Fibroblast of skin of right quadriceps (primary cell): ENCODE measurements at places on chromosomes 7 and 10.

DNA sequence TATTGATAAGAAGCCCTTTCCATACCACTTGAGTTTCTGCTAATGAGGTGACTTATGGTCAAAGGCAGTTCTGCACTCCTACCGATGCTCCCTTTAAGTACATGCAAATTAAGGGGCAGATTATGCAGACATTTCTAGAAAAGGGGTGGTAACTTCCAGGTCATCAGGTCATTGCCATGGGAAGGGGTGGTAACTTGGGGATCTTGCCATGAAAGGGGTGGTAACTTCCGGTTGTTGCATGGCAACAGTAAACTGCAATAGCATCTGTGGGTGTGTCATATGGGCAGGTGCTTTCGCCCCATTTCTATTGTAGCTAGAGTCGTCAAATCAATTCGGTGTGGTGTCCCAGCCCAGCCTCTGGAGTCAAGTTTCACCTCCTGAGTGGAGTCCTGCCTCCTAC, 150.9 kb downstream of the UBE2H start:
- DNase-seq, result no peak

DNA sequence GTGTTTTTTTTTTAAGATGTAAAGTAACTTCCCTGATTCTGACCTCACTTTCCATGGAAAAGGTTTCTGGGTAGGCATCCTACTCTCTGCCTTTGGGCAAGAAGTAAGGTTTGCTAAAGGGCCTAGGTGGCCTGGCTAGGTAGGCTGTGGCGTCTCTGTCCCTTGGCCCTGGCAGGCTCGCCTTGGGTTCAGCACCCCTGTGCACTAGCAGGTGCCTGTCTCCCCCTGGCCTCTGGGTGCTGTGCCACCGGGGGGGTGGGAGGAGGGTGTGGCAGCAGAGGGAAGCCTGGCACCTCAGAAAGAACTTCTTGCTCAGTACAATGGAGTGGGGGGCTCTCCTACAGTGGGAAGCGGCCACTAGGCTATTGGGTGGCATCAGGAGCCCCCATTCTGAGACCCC, 14.0 kb downstream of the TECPR1 start:
- no peak for DNase-seq

GRCh38 chr7:17745610-17746009, 194.7 kb downstream of the SNX13 start:
- no peak for DNase-seq

DNA sequence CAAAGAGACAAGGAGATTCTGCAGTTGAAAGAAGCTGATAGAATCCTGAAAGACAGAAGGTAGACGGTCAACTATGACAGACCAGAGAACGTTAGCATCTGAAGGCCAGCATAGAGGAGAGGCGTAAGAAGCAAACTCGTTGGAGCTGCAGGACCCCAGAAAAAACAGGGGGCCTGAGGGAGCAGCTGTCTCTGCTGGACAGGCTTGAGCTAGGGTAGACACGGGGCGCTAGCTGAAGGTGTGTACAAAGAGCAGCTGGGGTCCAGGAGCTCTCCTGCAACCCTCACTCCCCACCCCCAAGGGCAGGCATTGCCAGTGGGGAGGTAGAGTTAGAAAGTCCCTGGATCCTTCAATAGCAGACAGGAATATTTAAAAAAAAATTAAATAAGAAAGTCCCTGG, 14.6 kb upstream of the GDI2 start:
- DNase-seq, result no peak

DNA sequence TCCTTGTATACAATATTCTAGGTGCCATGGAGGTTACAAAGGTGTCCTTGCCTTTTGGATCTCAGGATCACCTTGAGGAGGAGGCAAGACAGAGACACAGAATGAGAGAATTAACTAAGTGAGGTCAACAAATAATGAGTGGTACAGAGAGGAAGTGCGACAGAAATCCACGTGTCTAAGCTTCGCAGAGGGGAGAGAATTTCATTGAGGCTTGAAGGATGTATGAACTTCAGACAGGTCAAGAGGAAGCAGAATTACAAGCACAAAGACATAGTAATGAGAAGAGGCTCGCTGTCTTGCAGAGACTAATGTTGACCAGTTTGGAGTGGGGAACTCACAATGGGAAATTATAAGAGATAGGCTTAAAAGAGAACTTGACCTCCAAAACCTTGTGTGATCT, 308.7 kb downstream of the FRMD4A start:
- DNase-seq, result no peak

- DNase-seq, result no peak
These were observed 61.5 kb upstream of the ELMO1 start for GRCh38 chr7:37510043-37510634.

DNA sequence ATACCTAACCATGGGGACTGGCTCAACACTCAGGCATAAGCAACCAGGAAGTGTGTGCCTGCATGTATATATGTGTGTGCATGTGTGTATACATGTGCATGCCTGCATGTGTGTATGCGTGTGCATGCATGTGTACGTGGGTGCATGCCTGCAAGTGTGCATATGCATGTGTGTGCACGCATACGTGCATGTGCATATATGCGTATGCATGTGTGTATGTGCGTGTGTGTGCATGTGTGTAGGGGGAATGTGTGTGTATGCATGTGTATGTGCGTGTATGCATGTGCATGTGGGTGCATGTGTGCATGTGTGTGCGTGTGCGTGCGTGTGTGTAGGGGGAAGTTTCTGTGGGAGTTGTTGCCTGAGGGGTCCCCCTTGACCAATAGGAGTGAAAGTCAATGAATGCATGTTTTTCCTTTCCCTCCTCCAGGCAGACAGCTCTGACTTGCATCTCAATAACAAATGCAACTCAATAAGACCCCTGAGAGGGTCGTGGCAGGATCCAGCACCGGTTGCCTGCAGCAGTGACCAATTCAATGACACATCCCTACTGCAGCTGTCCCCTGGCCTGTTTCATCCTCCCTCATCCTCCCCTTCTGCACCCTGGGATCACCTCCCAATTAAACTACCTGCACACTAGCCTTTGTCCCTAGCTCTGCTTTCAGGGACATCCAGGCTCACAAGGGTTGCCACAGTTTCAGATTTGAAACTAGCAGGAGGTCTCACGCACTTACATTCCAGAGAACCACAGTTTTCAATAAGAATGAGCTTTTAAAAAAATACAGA, 27.0 kb upstream of the FZD8 start:
- no peak for DNase-seq

GRCh38 chr10:113199459-113199858, 249.4 kb downstream of the TCF7L2 start:
- peak; percentile 50 for DNase-seq

DNA sequence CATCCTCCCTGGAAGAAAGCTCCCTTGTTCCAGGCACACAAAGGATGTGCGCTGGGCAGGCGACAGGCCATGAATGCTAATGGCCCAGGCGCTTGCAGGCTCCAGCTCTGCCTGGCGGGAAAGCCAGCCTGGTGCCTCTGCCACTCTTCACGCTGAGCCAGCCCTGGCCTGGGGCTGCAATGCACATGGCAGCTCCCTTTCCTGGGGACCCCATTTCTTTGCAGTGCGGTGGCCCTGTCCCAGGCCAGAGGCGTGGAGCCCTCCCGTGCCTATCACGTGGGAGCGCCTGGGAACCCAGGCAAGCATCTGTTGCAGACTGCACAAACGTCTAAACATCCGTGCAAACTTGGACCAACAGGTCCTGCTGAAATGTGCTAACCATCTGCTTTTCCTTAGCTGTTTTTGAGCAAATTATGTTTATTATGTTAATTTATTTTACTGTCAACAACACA, 152.1 kb upstream of the LYZL2 start:
- DNase-seq, result no peak

- peak; percentile 19 for DNase-seq
These were observed 168.4 kb downstream of the SORCS3 start for GRCh38 chr10:104809288-104810090.

GRCh38 chr10:69202332-69202731, 17.8 kb upstream of the HKDC1 start:
- DNase-seq, result peak; percentile 24

- peak; percentile 66 for DNase-seq
These were observed 429.9 kb upstream of the SEMA3A start for GRCh38 chr7:84624527-84624926.

DNA sequence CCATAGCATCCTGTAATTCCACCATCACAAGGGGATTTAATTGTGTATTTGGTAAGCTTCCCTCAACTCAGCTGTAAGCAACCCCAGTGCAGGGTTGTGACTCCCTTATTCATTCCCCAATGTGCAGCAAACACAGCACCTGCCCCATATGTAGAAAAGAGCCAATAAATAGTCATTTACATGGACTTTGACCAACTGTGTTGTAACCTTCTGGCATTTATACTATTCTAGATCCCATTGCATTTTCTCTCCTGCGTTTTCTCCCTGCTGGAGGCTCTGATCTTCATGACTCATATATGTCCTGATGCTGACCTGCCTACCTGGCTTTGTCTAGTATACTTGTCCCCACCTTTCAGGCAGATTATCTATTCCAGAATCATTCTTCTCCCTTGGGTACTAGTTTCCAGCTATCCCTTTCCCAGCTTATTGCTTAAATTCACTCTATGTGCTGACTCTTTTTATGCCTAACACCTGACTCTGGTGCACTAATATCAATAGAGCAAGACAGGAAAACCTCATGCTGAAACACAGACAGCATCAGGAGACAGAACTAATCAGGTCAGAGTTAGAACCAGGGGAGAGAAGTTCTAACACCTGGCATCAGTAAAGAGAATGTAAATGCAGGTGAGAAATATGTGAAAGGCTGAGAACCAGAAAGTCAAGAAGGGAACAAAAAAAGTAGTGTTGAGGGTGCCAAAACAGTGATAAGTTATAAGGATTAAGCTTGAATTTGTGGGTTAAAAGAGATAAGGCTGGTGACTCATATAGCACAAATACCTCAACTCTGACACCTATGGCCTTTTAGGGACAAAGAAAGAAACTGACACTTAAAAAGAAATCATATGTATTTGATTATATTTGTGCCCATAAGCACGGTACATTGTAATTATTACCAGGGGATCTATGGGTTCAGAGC, 402.7 kb downstream of the IPMK start:
- DNase-seq, result no peak

DNA sequence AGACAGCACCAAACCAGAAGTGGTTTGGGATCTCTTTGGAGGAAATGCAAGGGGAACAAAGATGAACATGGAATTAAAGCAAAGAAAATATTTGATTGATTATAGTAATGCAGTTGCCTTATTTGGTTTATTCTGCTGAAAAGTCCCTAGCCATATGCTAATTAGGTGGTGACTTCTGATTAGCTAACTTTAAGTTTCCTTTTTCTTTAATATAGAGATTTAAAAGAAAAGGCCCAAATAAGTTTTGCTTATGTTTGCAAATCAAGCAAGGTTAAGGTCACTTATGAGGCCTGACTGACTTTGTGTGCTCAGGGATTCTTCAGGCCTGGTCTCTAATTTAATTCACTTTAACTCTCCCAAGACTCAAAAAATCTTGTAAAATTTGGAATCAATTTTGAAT, 6.2 kb upstream of the ANKRD22 start:
- DNase-seq, result no peak

DNA sequence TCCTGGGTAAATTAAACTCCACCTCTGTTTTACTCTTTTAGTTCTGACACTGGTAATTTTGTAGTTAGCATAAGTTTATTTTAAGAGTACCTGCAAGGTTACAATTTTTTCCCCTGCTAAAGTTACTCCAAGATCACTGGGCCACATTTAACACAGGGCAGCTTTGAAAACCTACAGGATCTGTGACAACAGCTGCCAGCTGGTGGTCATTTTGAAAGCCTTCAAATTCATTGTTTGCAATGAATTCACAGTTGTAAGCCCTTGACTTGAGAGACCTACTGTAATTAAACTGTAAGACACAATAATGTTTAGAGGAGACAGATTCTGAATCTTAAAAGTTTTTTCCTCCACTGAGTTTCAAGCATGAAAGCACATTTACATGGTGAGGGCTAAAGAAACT, 129.6 kb downstream of the CNOT4 start:
- DNase-seq, result no peak

DNA sequence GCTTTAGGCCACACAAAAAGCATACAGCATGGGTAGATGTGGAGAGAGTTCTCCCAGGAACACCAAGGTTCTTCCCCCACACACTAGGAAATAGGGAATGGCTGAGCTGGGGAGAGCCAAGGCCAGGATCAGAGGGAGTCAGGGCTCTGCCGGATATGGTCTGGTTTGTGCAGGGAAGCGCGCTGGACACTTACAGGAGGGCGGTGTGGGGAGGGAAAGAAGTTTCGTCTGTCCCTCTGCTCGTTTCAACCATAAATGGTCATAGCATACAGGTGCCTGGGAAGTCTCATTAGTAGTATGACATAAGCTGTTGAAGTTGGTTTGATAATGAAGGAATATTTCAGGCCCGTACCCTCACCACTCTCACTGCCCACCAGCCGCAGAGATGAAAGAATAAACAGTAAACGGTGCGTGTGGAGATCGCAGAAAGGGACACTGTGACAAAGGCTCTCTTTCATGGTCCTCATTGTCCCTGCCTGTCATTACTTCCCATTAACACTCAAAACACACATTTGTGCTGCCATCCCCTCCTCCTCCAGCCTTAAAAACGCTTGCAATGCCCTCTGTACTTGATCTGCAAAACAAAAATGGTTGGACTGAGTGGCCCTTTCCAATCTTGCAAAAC, 207.2 kb downstream of the CELF2 start:
- no peak for DNase-seq

DNA sequence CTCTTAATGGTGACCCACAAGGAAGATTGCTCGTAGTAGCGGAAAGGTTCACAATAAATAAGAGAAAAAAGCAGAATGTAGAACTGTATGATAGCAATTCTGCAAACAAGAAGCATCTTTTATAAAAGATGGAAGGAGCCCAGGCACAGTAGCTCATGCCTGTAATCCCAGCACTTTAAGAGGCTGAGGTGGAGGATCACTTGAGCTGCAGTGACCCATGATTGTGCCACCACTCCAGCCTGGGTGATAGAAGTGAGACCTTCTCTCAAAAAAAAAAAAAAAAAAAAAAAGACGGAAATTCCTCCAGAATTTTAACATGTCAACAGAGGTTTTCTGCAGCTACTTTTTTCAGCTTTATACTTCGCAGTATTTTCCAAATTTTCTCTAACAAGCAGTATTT, 13.2 kb downstream of the GATAD1 start:
- DNase-seq, result no peak

- no peak for DNase-seq
These were observed 19.9 kb downstream of the MACC1 start for GRCh38 chr7:20197125-20197748.

DNA sequence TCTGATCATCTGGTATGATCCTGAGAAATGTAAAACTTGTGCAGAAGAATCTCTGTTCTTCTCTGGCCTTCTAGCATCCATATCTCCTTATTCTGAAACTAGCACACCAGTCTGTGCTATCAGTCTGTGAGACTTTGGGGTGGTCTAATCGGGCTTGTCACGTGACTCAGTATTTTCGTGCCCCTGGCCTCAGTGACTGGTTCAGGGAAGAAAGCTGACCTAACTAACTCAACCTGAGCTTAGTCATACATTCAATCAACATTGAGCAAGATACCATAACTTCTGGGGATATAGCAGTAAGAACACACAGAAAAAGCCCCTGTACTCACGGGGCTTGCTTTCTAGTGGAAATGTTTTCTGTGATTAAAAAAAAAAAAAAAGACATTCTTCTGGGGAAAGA, 109.3 kb downstream of the DKK1 start:
- peak; percentile 13 for DNase-seq

- no peak for DNase-seq
These were observed 58.3 kb downstream of the CFAP46 start for GRCh38 chr10:132884041-132884440.

- no peak for DNase-seq
These were observed 24.9 kb downstream of the INSIG1 start for GRCh38 chr7:155322530-155322929.

- no peak for DNase-seq
These were observed 200.9 kb upstream of the ZNF32 start for GRCh38 chr10:43849551-43849950.

GRCh38 chr7:128933180-128933891, 4.4 kb upstream of the IRF5 start:
- DNase-seq, result no peak
